ENCODE measurements at places on chromosomes 11 and 22.
A peak's percentile ranks its signal among the peaks of the same experiment; 100 is the strongest.

- DNase-seq: peak; percentile 14
These were observed 18.5 kb downstream of the MYH9 start for GRCh38 chr22:36369004-36369921.

DNA sequence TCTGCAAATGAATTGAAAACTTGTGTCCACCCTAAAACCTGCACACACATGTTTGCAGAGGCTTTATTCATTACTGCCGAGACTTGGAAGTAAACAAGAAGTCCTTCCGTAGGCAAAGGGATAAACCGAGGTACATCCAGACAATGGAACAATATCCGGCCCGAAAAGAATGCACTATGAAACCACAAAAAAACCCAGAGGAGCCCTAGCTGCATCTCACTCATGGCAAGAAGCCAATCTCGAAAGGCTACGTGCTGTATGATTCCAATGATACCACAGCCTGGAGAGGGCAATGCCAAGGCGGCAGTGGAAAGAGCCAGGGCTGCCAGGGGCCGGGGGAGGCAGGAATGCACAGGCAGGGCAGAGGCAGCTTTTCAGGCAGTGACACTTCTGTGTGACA lies 3.2 kb upstream of the MRPL23 start:
- DNase-seq: peak; percentile 18

- no peak for DNase-seq
These were observed 3.6 kb upstream of the CCDC117 start for GRCh38 chr22:28768701-28769393.

GRCh38 chr11:60592601-60593000 lies 77.4 kb downstream of the MS4A13 start:
- DNase-seq: no peak

- DNase-seq: no peak
These were observed 370 bp upstream of the A4GALT start for GRCh38 chr22:42721045-42721434.

- DNase-seq: no peak
These were observed 157.3 kb upstream of the BDNF start for GRCh38 chr11:27857588-27857987.

GRCh38 chr11:9071692-9072091 lies 19.7 kb downstream of the SCUBE2 start:
- no peak for DNase-seq

GRCh38 chr11:34975482-34975881 lies 59.1 kb downstream of the PDHX start:
- DNase-seq: no peak

DNA sequence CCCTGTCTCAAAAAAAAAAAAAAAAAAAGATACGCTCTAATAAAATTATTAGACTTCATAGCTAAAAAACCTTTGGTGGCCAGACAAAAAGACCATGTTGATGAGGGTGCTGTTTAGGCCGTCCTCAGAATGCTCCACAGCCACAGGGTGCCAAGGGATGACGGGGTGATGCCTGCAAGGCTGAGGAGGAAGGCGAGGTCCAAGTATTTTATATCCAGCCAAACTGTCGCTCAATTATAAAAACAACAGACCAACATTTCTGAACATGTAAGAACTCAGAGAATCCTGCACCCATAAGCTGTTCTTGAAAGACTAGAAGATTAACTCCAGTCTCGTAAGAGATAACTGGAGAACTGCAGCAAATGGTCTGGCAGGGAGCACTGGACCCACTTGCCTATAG lies 29.2 kb downstream of the TBX1 start:
- DNase-seq: no peak
